Adipocyte (in vitro differentiated cells): ENCODE measurements at places on chromosomes 13 and 19.

DNA sequence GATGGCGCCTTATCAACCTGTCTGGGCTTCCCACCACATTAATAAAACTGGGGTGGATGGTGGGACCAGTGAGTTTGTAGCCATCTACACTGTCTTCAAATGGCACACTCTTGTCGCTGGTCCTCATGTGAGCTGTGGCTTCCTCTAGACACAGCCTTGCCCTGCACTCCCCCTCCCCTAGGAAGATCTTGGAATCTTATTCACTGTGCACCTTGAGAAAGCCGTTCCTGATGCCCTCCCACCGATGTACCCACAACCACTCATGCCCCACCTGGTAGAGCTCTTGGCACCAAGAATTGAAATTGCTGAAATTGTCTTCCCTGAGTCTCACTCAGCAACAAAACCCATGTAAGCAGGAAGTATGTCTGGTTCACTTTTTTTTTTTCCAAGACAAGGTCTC, 146.0 kb downstream of the PTPRS start:
- DNase-seq, result no peak

DNA sequence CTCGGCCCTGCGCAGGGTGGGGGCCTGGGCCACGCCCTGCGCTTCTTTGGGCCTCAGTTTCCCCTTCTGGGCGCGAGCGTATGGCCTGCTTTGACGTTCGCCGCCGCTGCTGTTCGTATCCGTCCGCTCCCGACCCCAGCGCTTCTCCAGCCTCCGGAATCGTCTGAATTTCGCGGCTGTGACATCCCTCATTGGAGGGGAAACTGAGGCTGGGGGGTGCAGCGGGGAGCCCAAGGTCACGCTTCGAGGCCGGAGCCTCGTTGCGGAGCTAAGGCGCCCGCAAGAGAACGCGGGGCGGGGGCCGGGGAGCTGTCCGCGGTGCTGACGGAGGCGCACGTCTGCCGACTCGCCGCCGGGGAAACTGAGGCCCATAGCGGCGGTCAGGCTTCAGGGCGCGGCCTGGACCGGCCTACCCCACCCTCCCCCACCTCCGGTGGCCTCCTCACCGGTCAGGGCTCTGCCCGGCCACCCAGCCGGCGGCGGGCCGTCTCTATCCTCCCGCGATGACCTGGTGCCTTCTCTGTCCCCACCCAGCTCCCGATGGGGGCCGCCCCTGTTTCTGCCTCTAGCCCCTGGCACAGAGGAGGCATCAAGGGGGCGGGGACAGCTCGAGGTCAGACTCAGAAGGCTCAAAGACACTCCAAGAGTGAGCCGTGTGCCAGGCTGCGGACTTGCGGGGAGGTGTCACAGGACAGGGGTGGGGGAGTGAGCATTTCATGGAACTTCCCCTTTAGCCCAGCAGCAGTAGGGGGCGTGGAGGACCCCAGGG, 3.0 kb upstream of the APC2 start:
- DNase-seq, result peak; percentile 51

DNA sequence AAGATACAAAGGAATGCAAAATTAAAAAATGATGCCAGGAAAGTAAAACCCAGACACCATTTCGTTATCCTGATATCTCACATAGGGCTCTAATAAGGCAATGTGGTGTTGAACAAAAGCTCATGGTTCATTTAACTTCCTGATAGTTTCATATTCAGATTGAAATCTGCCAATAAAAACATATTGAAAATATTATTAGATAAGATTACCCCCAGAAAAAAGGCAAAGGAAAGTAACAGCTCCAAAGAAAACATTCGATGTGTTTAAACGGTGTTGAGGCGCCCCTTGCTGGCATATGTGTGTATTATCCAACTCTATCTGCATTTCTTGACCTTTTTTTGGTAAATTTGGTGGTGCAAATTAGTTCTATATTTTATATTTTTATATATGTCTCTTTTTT, 75.9 kb downstream of the ESD start:
- peak; percentile 84 for DNase-seq

DNA sequence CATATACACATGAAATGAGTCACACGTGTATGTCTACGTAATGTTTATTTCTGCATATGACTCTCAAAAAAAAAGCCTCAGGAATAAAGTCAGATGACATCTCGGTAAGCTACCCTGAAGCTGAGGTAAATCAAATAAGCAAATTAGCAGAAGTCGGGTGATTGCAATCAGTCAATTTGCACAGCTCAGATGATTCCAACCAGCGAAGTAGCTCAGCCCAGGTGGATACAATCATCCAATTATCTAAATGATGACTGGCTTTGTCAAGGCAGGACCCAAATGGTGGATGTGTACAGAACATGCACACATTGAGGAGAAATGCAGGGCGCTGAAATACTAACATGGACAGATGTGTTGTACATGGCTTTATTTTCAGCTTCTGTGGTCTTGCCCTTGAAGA, 148.5 kb downstream of the ZNF486 start:
- DNase-seq, result no peak

DNA sequence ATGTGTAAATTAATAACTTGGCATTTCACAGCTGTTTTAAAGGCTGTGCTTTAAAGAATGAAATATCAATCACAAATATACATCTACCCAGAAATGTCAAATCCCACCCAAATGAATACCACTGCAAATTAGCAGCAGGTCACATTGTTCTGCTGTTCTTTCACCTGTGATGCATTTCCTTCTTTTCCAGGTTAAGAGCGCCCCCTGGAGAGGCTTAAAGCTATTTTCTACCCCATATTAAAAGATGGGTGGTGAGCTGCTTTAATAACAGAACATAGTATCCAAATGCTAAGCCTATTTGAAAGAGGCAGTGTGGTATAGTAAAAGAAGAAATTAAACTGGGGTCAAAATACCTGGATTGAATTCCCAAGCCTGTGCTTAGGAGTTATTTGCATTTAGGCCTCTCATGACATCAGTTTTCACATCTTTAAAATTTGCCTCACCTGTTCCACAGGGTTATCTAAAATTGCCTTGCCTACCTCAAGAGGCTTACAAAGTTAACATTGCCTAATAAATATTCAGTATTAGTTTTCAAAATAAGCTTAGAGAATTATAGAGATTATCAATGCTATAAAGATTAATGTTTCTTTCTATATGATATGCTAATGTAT, 396.9 kb upstream of the SLITRK5 start:
- no peak for DNase-seq

GRCh38 chr19:28012361-28012760, 1200.6 kb downstream of the UQCRFS1 start:
- no peak for DNase-seq

DNA sequence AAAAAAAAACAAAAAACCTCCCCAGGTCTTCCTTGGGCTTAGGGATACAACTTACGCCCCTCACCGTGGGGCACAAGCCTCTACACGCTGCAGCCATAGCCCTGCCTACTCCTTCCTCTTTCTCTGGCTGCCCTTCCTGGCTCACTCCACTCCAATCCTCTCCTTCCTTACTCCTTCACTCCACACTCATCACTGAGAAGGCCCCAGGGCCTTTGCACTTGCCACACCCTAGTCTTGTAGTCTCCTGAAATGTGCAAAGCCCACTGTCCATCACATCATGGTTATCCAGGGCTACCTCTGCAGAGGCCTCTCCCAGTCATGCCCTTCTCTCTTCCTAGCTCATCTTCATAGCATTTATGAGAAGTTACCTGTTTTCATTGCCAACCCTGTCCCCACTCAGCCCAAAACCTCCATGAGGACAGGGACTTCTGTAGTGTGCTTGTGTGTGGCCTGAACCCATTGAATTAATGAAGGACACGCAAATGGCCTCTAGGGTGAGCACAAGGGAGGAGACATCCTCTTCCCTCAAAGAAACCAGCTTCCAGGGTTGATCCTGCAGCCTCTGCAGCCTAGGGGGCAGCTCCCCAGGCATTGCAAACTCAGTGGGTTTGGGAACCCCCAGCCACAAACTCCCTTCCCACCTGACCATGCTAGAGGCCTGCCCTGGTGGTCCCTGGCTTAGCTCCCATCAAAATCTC, 7.9 kb upstream of the HSH2D start:
- no peak for DNase-seq

GRCh38 chr13:31201341-31202031, 1.7 kb downstream of the B3GLCT start:
- peak; percentile 74 for DNase-seq

- no peak for DNase-seq
These were observed 2.2 kb downstream of the ZSCAN22 start for GRCh38 chr19:58328999-58329398.

- no peak for DNase-seq
These were observed 287.1 kb downstream of the TBC1D4 start for GRCh38 chr13:75194717-75195462.

DNA sequence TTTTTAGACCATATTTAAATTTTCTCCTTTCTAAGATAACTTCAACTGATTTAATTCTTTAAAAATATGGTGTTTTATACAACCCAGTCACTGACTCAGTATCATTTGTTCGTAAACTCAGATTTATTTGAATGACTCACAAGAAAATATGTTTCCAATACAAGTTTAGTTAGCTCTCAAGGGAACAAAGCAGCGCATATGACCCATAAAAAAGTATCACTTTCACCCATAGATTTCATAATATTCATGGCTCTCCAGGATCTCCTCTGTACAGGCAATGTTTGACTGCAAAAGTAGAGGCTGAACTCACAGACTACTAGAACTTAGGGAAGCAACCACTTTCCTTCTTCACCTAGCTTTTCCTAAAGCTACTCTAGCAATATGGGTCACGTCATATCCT, 405.6 kb upstream of the PCDH9 start:
- peak; percentile 13 for DNase-seq

GRCh38 chr13:70964874-70965273, 856.6 kb upstream of the KLHL1 start:
- no peak for DNase-seq

DNA sequence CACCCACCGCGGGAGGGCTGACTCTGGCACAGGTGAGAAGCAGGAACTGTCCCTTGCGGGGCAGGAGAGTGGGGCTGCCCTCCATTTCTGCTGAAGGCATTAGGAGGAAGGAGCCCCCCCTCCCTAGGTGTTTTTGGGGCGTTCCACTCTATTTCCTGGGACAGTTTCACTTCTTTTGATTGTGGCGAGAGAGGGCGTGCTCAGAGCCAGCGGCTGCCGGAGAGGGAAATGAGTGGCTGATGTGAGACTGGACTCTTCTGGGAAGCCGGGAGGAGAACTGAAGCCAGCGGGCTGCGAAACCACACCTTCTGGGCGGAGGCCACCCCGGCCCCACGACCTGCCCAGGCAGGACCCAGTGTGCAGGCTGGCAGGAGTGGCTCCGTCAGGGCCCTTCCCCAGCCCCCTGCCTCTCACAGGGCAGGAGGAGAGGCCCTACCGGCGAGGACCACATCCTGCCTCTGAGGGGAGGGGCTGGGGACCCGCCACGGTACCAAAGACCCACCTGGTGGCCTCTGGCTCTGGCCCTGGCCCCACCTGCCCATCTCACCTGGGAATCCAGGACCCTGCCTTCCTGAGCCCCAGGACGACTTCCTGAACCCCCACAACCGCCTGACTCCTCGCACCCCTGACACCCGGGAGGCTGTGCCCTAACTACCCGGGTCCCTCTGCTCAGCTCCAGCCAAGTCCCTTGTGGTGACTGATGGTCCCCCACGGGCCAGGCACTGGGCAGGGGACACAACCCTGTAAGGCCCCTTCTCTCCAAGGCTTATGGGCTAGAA, 25.9 kb downstream of the MPND start:
- no peak for DNase-seq

- DNase-seq, result no peak
These were observed 28.6 kb upstream of the TCF3 start for GRCh38 chr19:1680976-1681375.

DNA sequence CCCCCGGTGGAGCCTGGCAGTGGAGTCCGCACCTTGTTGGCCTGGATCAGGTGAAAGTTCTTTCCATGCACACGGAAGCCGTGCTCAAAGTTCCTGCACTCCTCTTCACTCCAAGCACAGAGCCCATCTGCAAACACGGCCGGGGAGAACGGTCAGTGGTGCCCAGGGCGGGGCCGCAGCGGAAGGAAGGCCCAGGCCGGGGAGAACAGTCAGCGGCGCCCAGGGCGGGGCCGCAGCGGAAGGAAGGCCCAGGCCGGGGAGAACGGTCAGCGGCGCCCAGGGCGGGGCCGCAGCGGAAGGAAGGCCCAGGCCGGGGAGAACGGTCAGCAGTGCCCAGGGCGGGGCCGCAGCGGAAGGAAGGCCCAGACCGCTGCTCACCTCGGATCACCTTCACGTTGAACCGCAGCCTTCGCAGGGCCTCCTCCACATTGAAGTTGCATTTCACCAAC, 20.6 kb upstream of the PLPP2 start:
- DNase-seq, result no peak

GRCh38 chr13:75181906-75182305, 300.1 kb downstream of the TBC1D4 start:
- DNase-seq, result peak; percentile 77

DNA sequence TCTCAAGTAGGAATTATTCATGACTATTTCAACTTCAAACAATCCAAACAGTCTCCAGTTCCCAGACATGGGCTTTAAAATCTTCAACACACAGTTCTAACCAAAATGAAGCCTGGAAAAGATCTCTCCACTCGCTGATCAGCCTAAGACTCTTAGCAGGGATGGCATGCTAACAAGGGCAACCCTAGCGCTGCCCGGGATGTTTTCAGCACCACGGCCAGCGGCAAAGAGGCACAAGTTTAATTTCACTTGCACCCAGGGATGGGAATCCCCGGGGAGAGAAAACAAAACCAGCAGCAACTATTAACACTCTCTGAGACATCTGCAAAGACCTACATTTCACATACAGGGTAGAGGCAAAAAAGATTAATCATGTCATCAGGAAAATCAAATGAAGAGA, 43.0 kb downstream of the CACNA1A start:
- DNase-seq, result peak; percentile 26

DNA sequence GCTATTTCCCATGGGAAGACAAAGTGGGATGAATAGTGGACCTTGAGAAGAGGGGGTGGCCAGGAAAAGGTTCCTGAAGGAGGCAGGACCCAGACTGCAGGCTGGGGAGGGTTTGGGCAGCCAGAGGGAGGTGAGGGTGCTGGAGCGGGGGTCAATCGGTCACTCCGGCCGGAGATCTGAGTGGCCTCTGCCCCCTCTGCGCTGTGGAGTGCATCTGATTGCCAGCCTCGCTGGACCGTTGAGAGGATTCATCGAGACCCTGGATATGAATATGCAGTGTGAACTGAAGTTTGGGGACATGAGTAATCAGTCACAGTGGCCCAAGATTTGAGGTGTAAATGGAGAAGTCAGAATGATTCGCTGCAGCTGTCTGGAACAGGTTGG, 5.5 kb upstream of the ZNF580 start:
- no peak for DNase-seq

- DNase-seq, result no peak
These were observed 28.7 kb downstream of the COMP start for GRCh38 chr19:18762125-18763023.

DNA sequence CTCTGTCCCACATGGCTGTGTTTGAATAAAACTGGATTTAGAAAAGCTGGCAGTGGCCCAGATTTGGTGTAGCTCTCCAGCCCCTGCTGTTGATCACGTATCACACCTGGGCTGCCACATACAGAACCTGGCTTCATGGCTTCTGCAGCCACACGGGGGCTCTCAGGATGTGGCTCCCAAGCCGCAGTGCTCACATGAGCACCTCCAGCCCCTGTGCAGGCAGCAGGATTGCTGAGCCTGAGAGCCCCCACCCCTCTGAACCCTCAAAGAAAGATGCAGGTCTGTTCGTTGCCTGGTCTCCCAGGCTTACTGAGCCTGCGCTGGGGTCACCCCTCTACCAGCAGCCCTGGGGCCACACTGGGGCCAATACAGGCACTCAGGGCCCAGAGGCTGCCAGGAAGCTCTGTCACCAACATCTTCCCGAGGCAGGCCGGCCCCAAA, 2.7 kb downstream of the PLEKHF1 start:
- DNase-seq, result no peak
